ENCODE measurements at places on chromosomes 5 and 9.

DNA sequence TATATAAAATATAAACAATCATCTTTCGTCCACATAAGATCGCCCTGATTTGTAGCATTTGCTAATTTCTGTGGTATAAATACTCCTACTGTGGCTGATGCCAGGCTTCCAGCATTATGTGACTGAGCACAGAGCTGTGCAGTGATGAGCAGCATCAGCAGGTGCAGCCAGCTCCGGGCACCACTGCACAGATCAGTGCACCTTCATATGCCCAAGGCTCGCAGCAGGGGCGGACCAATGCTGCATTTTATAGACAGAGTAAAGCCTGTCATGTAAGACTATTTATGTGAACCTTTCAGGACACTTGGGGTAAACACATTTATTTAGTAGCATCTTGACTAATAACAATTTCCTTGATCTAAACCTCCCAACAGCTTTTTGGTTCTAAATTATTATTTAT lies 53.1 kb downstream of the LMNB1 start:
- DNase-seq: no peak

GRCh38 chr9:132327537-132327936 lies 27.2 kb downstream of the SETX start:
- no peak for DNase-seq

DNA sequence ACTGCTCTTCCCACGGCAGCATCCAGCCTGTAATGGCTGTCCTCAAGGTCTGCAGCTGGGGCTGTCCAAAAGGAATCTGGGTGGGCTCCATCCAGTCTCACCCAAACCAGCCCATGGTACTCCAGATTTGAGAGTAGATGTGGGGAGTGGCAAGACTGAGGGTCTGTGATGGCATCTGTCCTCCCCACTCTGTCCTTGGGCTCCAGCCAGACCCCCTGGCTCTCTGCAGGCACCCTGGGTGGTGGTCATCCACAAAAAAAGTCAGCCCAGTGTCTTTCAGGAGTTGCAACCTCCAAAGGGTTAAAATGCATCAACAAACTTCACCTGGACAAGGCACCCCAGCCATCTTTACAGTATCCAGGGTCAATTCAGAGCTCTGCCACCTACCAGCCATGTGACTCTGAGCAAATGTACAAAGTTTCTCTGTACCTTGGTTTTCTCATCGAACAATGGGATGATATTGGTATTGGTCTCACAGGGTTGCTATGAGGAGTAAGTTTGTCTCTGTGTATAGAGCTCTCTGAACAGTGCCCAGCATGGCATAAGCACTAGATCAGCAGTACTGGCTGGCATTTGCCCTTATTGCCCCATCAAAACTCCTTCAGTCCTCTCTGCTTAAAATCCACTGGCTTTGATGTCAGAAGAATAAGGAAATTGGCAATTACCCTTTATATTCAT lies 7.3 kb upstream of the S1PR3 start:
- DNase-seq: no peak

GRCh38 chr5:11904265-11904906 lies at the start of gene CTNND2:
Gene CTNND2, minus strand, starts transcription at chr5:11904446. Its CDS starts 593 bp downstream, at chr5:11903853.
- no peak for DNase-seq

GRCh38 chr5:67316695-67317094 lies 120.1 kb upstream of the CD180 start:
- no peak for DNase-seq

DNA sequence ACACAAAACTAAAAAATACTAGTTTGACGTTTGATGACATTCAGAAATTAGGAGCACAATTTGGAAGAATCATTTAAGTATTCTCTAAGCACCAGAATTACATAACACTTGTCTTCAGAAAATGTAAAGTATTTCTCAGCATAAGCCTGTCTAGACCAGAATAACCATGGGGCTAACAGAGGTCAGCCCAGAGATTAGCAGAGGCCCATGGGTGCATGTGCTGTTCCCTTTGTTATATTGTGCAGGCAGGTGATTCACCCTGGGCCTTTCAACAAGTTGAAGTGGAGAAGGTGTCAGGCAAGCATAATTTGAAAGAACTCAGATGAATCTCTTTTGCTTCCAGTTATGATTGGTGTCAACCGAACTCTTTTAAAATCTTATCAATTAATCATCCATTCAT lies 227.9 kb downstream of the LURAP1L start:
- DNase-seq: no peak

DNA sequence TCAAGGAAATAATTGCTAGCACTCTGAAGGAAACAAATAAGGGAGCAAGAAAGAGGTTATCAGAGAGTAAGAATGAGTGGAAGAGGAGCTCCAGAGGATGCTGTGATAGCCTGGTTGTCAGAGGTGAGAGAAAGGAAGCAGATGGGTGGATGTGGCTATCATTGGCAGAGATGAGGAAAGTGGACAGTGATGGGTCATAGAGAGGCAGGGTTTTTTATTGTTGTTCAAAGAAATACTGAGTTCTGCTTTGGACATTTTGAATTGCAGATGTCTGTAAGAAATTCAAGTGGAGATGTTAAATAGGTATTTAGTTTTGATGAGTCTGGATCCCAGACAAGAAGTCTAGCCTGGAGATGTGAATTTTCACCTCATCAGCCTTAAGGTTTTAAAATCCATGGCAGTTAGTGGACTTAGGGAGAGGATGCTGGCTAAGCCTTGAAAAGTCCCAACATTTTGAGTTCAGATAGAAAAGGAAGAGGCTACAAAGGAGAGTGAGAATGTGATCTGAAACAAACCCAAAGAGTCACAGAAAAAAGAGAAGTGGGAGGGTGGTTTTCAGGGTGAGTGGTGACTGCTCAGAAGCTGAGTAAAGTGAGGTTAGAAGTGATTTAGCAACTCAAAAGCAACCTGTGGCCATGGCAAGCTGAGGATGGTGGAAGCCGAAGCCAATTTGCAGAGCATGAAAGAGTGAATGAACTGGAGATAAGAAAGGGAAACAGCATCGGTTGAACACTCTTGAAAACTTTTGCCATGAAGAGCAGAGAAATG lies 50.4 kb downstream of the PPIC start:
- DNase-seq: no peak

DNA sequence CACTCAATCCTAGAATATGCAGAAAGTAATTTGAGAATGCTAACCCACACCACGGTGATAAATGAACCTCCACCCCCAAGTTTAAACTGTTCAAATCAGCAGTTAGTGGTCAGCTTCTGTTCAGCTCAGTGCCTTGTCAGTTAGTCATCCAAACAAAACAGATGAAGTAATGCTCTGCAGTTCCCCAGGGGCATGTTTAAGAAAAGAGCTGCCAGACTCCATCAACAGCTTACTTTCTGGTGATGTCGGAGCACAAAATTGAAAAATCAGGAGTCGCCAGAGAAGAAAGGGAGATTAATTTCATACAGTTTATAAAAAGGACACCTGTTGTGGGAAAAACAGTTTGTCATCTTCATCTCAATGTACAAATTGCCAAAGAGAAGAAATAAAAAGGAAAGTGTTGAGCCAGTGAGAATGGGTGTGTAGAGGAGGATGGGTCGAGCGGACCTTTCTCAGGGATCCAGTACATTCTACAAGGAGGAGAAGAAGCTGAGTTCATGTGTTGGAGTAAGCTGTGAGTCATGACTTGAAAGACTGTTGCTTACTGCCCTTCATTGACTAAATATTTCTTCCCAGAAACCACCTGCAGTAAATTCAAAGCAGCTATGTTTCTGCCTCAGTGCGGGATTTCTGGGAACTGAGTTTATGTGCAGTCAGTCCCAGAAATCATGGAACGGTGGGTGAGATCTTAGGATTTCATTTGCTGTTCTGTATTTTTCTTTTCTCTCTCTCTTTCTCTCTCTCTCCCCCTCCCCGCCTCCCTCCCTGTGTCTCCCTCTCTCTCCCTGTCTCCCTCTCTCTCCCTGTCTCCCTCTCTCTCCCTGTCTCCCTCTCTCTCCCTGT lies 13.7 kb downstream of the TRIO start:
- no peak for DNase-seq

- no peak for DNase-seq
These were observed 157.6 kb upstream of the IRX2 start for GRCh38 chr5:2909035-2909434.

DNA sequence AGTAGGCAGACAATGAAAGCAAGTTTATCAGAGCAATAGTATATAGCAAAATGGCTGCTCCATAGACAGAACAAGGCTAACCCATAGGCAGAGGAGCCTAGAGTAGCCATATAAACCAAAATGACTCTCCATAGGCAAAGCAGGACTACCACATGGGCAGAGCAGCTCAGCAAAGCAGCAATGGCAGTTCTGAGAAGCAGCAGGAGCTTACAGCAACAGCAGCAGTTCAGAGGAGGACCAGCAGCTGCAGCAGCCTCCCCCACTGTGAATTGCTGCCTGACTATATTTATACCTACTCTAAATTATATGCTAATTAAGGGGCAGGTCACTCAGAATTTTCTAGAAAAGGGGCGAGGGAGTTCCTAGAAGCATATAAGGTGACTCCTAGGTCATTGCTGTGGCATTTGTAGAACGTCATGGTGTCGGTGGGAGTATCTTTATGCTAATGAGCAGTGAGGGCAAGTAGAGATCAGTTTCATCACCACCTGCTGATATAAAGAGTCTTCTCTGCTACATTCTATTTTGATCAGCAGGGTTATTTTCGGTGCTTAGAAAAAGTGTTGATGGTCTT lies 1115.5 kb downstream of the DTWD2 start:
- no peak for DNase-seq

- DNase-seq: no peak
These were observed 11.2 kb upstream of the OLFM1 start for GRCh38 chr9:135076143-135076875.

- no peak for DNase-seq
These were observed 81.4 kb downstream of the SPATA31C2 start for GRCh38 chr9:88056876-88057275.

DNA sequence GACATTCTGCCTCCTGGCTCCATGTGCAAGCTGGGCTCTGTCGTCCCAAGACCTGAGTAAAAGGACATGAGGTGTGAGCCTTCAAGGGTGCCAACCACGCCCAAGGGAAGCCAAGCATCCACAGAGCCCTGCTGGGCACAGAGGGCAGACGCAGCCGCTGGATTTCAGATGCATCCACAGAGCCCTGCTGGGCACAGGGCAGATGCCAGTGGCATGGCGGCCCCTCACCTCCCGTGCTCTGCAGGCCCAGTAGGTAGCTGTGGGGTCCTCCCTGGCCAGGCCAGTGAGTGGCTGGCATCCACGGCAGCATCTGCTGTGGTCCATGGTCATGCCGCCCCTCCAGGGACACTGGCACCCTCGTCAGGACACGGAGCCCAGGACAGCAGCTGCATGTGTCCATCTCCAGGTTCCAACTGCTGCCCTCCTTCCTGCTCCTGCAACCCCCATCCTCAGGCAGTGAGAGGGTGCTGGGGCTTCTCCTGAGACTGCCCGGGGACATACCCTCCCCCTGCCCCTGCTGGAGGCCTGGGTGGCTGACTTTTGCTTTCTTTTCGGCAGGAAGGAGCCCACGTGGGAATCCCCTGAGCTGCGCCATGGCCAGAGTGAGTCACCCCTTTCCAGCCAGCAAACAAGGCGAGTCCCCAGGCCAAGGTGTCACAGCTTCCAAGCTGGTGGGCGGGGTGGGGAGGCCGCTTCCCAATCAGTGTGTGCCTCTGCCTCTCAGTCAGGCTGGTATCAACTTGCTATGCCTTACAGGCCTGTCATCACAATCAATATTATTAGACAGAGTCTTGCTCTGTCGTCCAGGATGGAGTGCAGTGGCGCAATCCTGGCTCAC lies 4.0 kb upstream of the TRAF2 start:
- DNase-seq: peak; percentile 92

GRCh38 chr5:90690307-90690706 lies 131.7 kb downstream of the ADGRV1 start:
- DNase-seq: no peak

- DNase-seq: no peak
These were observed 4.2 kb upstream of the PRSS3 start for GRCh38 chr9:33791117-33791516.

DNA sequence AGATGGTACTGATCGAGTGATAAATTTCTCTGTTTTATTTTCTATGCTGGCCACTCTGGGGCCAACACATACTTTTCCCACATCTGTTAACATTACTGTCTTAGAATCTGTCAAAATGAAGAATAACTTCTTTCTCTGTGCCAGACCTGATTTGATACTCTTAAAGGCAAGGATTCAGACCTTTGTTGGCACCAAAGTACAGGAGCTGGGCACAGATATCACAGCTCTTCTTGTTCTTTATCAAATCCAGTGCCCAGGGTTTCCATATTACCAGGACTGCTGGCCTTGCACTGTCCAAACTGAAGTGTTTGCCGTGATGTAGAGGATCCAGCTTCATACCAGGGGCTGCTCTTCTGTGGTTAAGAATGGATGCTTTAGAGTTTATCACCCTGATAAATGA lies 20.9 kb downstream of the ZNF474 start:
- DNase-seq: no peak

GRCh38 chr5:153080940-153081339 lies 409.5 kb upstream of the GRIA1 start:
- no peak for DNase-seq

- DNase-seq: no peak
These were observed 111.8 kb downstream of the CAVIN4 start for GRCh38 chr9:100689635-100690034.

- no peak for DNase-seq
These were observed 1823.9 kb upstream of the CDH9 start for GRCh38 chr5:28862137-28862859.

- no peak for DNase-seq
These were observed 116.3 kb downstream of the HSD17B3 start for GRCh38 chr9:96185518-96186156.

- no peak for DNase-seq
These were observed 179.0 kb upstream of the NMUR2 start for GRCh38 chr5:152584103-152584502.

DNA sequence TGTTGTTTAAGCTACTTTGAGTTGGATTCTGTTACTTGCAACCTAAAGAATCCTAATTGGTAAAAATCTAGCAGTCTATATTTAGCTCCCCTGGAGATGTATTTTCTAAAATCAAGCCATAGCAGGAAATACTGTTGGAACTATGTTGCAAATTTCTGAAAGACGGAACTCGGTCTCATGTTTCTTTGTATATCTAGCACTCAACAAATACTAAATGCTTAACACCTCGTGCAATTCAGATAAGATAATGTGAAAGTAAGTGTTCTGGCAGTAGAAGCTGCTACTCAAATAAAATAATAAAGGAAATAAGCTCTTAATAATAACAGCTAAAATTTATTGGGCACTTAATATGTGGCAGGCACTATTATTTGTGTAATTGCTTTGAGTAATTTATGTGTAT lies 10.9 kb upstream of the PRELID2 start:
- no peak for DNase-seq

DNA sequence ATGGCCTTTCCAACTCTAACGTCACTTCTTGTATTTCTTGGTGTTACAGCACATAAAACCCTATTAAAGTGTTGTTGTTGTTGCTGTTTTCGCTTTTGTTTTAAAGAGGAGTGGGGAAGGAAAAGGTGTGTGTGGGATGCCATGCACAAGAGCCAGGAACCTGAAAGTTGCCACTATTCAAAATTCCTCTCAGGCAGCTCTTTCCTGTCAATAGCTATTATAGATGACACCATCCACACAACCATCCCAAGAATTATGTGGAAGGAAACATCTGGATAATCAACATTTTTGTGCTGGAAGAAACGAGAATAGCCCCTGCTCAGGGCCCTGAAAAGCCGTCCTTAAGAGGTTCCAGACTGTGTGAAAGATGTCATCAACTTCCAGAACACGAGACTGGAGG lies 79.3 kb downstream of the SHB start:
- no peak for DNase-seq

GRCh38 chr9:27542508-27542907 lies 12.9 kb upstream of the MOB3B start:
- DNase-seq: no peak
